GM23338 (cell line): ENCODE measurements at places on chromosomes 7 and 10.

DNA sequence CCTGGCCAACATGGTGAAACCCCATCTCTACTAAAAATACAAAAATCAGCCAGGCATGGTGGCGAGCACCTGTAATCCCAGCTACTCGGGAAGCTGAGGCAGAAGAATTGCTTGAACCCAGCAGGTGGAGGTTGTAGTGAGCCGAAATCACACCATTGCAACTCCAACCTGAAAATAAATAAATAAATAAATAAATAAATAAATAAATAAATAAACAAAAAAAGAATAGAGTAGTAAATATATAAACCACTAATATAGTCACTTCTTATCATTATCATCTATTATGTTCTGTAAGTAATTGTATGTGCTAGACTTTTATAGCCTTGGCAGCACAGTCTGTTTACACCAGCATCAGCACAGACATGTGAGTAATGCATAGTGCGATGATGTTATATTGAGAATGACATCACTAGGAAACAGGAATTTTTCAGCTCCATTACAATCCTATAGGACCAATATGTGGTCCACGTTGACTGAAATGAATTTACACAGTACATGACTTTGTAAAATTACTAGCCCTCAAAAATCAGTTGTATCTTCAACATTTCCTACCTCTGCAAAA, 385.4 kb upstream of the ANKRD30A start:
- DNase-seq, result no peak

DNA sequence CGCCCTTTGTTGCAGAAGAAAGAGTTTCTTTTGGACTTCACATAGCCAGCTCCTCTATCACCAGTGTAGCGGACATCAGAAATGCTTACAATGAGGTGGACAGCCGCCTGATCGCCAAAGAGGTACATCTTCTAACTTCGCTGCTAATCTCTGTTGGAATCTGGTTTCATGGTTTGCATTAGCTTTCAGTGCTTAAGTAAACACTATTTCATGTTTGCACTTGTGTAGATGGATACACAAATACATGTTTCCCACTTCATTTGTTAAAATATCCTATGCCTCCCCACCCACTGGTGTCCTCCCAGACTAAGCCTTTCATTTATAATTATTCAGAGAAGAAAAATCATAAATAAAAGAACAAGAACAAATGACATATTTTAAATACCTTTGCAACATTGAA, 103.9 kb downstream of the WDFY4 start:
- DNase-seq, result no peak

DNA sequence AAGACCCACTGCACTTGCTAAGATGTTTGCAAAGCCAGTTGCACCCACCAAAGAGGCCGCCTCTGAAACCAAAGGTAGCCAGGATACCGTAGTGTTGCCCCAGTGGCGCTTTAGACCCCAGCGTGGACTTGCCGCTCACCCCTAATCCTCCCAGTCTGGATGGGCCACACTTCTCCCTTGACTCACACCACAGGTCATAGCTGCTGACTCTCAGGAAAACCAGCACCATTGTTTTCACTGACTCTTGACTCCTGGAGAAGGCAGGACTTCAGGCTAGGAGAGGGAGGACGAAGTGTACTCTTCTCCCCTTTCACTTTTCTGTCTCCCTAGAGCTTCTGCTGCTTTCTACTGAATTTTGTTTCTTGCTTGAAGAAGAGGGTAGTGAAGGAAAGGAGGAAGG, 22.3 kb downstream of the RAB19 start:
- no peak for DNase-seq

- DNase-seq, result no peak
Observed at GRCh38 chr7:142717453-142717852, 31.8 kb upstream of the PRSS1 start.

DNA sequence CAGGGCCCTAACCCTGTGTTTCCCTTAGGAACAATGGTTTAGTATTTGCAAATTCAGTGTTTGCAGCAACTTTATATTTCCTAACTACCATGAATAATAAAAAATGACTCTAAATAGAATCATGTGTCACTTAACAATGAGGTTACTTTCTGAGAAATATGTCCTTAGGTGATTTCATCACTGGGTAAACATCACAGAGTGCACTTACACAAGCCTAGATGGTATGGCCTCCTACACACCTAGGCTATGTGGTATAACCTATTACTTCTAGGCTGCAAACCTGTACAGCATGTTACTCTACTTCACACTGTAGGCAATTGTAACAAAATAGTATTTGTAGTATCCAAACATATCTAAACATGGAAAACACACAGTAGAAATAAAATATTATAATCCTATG, 1174.6 kb upstream of the LRRTM3 start:
- DNase-seq, result no peak
